ENCODE measurements at places on chromosomes 5 and 9.

- DNase-seq: peak; percentile 32
These were observed 439 bp downstream of the SSBP2 start for GRCh38 chr5:81750308-81751008.

DNA sequence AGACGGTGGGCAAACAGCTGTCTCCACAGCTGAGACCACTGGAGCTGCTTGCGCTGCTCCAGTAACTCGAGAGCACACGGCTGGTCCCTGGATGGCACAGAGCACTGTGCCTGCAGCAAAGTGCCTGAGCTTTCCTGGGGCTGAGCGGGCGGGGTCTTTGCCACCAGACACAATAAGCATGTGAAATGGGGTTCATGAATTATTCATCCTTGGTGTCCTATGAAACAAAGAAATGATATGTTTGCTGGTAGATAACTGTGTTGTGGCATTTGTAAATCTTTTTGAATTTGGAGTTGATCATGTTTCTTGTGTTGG, 151.7 kb upstream of the MPDZ start:
- DNase-seq: no peak

GRCh38 chr5:44385291-44385900, 3.8 kb downstream of the FGF10 start:
- DNase-seq: no peak

DNA sequence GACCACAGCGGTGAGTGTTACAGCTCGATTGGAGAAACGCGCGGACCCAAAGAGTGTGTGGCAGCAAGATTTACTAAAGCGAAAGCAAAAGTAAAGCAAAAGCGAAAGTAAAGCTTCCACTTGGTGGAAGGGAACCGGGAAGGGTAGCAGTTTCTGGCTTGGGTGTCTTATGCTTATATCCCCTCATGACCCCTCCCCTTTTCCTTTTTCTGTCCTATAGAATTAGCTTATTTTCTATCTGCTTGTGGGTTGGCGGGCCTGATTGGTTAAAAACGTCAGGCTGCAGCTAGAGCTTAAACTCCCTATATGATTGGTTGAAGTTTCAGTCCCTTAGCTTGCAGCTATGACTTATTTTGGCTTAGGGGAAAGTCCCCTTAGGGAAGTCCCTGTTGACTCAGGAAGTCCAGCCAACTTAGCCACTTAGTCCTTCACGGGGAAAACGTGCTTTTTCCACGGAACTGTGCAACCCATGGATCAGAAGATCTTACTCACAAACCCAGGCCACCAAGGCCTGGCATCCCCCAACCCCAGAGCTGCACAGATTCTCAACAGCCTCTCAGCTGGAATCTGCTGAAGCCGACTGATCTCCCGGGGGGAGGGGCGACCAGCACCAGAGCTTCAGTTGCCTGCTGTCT, 114.2 kb upstream of the ADAMTS16 start:
- no peak for DNase-seq
